NCI-H187 (cell line): ENCODE measurements at places on chromosomes 2 and 18.

GRCh38 chr2:58918141-58918540 is 677.0 kb upstream of the FANCL start:
- DNase-seq, result no peak

DNA sequence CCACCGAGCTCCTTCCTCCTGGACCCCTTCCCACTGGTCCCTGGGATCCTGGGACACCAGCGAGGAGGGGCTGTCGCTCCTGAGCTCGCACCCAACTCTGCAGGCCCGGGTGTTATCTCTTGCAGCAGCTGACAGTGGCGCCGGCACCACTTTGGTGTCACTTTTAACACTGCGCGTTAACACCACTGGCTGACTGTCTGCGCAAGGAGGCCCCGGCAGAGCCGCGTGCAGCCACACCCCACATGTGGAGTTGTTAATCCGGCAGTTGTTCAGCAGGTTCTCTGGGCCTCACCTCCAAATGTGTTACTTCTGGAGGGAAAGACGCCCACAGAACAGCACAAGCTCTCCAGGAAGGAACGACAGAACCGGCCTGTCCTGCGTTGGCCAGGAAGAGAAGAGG is 155.0 kb upstream of the GLI2 start:
- no peak for DNase-seq

GRCh38 chr2:238560234-238560633 is 133.5 kb downstream of the ASB1 start:
- DNase-seq, result no peak

DNA sequence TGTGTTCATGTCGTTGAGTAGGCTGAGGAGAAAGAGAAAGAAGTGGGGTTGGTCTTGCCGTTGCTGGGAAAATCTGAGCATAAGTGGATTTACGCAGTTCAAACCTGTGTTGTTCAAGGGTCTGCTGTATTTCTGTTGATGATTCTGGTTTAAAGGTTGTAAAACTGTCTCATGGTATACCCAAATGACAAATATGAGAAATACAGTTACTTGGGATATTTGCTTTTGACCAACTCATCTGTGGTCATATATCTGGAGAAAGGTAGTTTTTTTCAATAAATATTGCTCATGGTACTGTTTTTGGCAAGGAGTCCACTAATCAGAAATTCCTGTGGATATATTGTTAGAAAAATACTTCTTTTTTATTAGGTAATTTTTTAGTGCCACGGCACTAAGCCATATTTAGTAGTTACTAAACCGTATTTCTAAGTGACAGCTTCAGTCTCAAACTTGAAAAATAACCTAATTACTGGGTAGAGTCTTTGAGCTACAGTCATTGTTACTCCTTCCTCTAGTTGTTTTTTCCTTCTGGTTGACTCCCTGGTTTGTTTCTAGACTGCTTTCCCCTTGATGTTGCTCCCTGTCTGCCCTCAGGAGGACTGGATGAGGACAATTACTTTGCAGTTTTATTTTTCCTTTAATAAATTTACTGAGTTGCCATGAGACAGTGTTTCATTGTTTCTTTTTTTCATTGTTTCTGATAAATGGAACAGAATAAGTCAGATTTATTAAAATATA is 31.5 kb downstream of the MOB4 start:
- no peak for DNase-seq

DNA sequence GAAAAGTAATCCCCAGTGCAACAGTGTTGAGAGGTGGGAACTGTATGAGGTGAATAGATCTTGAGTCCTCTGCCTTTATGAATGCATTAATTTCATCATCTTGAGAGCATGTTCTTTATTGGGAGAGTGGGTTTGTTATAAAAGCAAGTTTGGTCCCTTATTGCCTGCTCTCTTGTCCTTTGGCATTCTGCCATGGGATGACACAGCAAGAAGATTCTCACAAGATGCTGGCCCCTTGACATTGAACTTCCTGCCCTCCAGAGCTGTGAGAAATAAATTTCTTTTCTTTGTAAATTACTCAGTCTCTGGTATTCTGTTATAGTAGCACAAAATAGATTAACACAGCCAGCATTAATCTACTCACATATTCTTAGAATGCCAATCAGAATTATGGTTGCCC is 108.6 kb downstream of the EHBP1 start:
- no peak for DNase-seq

- DNase-seq, result no peak
Measured at GRCh38 chr18:59383851-59384250, 24.8 kb upstream of the LMAN1 start.

GRCh38 chr2:209209943-209210342 is 213.9 kb upstream of the MAP2 start:
- no peak for DNase-seq

DNA sequence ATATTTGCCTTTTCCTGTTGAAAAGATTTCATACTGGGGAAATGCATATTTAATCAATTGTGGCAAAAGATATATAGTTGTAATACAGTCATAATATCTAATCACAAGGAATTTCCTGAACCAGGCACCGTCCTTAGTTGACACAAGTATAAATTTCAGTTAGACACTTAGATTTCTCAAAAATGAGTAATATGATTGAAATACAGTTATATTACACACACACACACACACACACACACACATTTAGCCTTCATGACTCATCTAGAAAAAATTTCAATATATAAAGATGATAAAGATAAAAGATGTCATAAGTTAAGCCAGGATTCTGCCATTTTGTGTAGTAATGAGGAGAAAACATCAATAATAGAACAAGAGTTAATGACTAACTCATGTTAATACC is 258.4 kb upstream of the ZNF804A start:
- DNase-seq, result no peak

- DNase-seq, result no peak
Measured at GRCh38 chr2:205785507-205786260, 103.4 kb downstream of the NRP2 start.

GRCh38 chr18:64037812-64038414 is 68.0 kb downstream of the SERPINB8 start:
- DNase-seq, result no peak

- peak; percentile 55 for DNase-seq
Measured at GRCh38 chr2:42249887-42250286, 80.7 kb downstream of the EML4 start.

DNA sequence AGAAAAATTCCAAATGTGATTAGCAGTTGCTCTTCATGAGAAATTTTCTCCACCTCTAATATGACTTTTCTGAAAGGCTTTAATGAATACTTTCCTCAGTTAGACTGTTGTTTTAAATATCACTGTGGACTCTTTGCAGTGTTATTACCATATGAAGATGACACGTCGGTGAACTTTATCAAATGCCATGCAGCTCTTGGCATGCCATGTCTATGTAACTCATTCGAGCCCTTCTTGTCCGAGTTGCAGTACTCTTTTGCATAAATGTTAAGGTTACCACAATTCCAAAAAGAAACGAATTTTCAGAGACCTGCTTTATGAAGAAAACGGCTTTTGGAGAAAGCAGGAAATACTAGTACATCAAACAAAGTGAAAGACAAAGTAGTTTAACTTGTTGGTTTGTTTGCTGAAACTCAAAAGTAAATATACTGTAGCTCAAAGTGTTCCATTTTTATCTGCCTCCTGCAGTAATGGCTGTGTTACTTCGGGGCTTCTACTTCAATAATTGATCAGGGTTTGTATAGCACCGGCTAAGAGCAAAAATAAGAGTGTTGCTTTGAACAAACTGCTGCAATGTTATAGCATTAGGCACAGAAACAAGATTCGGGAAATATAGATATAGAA is 204.1 kb downstream of the ARHGAP15 start:
- no peak for DNase-seq

GRCh38 chr2:101179982-101180381 is 28.8 kb upstream of the TBC1D8 start:
- DNase-seq, result no peak

GRCh38 chr2:240431661-240432424 is 3.6 kb upstream of the GPC1 start:
- no peak for DNase-seq

DNA sequence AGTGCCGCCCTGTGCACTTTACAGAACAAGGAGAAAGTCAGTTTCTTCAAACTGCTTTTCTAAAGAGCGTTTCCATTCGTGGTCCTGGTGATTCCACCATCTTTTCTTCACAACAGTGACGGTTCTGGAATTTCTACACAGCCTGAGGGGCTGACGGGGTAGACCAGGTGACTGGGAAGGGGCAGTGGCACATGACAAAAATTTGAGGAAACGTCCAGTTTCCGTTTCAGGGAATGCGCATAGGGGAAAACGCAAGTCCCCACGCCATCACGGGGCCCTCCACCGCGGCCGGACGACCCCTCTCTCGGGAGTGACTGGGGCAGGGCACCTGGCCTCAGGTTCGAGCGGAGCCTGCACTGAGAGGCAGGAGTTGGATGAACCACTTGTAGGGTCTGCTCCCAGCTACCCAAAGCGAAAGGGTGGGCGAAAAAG is 980 bp upstream of the SPTBN1 start:
- no peak for DNase-seq

DNA sequence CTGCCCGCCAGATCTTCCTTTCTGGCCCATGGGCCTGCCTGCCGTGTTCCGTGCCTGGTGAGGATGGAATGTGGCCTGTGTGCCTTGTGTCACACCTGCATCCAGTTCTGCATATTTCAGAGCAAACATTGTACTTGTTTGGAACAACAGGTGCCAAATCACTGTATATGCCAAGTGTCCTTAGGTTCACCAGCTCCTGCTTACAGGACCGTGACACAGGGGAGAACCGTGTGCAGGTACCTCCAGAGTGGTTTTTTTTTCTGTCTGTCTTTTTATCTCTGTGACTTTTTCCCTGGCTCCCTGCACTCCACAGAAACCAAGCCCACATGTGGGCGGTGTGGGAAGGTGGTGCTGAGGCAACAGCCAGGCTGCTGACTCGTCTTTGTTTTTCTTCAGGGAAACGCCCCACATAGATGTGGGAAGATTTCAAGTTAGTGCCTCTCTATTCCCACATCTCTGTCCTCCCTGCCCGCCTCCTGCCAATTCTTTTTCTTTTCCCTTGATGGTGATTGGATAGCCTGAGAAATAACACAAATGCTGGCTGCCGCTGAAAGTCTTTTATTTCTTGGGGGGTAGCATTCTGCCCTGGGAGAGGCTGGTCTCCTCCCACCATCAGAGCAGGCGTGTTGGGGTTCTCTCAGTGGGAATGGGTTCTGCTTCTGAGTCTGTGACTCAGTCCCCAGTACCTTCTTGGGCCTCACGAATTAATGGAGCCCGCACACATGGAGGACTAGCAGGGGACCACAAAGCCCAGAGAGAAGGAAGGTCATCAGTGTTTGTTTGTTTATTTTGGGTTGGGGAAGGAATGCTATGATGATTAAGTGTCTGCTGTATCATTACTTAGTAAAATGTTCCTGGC is 21.4 kb downstream of the GRHL1 start:
- DNase-seq, result no peak

DNA sequence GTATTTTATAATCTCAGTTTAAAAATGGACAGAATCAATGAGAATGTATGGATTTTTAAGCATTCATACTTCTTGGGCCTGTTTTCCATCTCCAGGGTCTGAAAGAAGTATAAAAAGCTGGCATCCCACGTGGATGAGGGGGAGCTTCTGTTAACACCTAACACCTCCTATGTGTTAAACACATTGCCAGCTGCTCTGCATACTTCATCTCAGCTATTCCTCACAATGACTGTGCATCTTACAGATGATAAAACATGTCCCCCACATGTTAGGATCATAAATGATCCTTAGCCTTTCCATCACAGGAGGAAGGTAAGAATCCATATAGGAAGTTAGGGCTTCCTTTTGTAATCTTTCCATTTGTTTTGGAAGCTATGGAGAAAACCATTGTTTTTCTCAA is 239.1 kb downstream of the AGPS start:
- DNase-seq, result no peak
